ENCODE measurements at places on chromosomes 5 and 9.
A peak's percentile ranks its signal among the peaks of the same experiment; 100 is the strongest.

GRCh38 chr5:88841212-88841611 lies 41.8 kb downstream of the MEF2C start:
- DNase-seq, result no peak

DNA sequence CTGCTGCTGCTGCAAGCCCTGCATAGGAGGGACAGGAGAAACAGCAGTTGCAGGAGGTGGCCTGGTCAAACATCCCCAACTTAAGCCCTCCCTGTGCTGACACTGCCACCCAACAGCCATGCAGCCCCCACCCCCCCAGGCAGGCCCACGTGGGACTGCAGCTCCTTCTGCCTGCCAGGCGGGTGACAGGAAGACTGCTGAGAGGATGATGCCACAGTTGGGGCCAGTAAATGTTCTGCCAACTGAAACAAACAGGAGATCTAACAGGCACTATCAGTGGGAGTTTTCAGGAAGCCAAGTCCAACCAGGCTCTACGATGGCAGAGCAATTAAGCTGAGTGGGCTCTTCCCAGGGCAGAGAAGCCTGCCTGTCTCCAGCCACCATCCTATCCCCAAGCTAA lies 31.1 kb downstream of the DIRAS2 start:
- DNase-seq, result no peak

DNA sequence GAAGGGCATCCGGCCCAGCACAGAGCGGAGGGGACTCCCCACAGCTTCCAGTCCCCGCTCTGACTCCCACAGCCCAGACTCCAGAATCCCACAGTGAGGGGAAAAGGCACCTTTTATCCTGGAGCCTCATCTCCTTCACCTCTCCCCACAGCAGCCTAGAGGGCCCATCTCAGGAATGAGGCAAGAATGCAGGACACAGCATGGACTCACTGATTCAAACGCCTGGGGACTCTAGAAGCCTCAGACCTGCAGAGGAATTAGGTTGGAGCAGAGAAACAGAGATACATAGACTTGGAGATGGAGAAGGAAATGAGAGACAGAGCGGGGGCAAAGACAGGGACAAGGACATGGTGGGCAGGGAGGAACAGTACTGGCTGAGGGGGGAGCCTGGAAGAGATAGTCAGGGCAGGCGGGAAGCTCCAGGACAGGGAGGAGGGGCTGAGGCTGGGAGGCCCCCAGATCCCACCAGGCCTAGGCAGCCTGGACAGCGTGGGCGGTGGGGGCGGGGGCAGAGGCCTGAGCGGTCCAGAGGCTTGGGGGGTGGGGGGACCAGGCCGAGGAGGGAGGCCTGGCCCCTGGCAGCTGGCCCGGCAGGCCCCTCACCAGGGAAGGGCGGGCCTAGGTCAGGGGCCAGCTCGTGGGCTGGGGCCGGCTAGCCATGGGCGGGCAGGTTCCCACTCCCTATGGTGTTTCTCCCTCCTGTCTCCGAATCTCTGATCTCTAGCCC lies 15.8 kb downstream of the CNTFR start:
- DNase-seq, result no peak

GRCh38 chr9:84819491-84819991 lies 150.0 kb downstream of the NTRK2 start:
- DNase-seq, result no peak

GRCh38 chr9:127980060-127980705 lies 606 bp downstream of the EEIG1 start:
- DNase-seq, result peak; percentile 55

DNA sequence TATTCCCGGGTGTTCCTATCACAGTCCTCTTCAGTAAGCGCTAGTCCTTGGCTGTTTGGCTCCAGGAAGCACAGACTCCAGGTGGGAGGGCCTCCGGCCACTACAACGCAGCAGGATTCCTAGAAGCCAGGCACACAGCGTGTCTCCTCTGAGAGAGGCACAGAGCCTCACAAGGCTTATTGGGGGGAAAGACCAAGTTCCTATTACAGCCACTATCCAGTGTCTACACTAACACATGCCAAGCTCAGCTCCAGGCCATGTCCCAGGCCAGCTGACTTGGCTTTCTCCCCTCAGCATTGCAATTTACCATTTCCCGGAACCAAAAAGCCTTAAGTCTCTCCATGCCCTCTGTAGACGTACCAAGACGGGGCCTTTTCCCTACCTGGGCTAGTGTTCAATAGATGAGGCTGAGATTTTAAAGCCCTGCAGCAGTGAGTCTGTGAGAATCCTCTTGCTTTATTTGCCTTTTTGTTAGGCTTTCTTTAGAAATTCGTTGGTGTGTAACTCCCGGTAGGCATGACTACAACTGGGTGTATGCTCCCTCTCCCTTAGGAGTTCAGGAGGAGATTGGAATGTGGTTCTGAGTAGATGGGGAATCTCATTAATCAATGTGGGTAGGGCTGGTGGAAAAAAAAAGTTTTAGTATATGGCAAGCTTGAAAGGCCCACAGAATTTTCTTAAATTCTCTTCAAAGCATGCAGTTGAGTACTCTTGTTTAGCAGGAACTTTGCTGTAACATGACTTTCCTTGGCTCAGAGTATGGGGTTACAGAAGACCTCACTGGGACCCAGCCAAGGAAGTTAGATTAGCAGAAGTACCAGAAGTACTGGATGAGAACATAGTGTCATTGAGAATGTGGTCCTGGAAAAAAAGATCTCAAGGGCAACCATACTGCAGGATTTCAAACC lies 84.3 kb upstream of the SLC1A3 start:
- no peak for DNase-seq

- DNase-seq, result no peak
Measured at GRCh38 chr5:33205727-33206410, 234.9 kb upstream of the TARS1 start.

- no peak for DNase-seq
Measured at GRCh38 chr5:107512029-107512428, 158.7 kb downstream of the EFNA5 start.

GRCh38 chr5:10455277-10455670 lies 13.6 kb downstream of the ROPN1L start:
- no peak for DNase-seq

DNA sequence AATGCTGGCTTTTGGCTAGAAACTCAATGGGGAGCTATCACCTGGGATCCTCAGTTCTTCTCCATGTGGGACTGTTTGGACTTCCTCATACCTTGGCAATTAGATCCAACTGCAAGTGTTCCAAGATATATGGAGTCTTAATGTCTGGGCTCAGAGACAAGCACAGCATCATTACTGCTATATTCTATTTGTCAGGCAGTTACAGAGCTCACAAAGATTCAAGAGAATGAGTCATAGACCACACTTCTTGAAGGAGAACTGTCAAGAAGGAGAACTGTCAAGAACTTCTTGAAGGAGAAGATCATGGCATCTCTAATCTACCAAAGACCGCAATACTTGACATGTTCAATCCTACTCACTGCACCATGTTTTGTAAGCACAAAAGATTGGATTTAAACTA lies 106.8 kb upstream of the NREP start:
- DNase-seq, result no peak

DNA sequence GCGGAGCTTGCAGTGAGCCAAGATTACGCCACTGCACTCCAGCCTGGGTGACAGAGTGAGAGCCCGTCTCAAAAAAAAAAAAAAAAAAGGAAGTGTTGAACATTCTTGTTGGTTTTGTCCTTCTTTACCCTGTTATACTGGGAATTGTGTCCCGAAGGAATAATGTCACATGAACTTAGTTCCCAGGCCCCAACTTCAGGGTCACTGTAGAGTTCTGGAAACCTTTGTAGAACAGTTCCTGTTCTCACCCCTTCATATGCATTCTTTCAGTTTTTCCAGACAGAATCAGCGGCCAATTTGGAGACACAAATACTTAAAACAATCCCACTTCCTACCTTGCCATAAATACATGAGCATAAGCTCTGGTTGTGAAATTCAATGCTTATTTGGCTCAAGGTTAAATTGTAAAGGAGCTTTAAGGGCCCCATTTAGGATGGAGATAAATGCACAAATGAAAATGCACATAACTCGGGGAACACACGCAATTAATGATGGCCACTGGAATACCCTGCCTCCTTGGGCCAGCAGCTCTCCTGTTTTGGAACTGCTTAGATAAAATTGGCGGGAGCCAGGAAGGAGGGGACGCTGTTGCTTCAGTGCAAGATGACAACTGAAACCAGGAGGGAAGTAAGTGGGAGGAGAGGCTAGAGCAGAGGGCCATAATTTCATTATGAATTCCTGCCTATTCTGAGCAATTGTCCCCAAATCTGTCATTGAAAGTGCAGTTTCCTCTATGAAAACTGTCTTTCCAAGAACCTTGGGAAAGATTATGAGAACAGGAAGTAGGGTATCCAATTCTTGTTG lies 153.7 kb downstream of the FGF1 start:
- no peak for DNase-seq

- DNase-seq, result no peak
Measured at GRCh38 chr9:129231759-129232158, 53.7 kb upstream of the IER5L start.

- no peak for DNase-seq
Measured at GRCh38 chr9:7166074-7166473, 408.3 kb downstream of the KDM4C start.

GRCh38 chr5:145345511-145346287 lies 489.4 kb downstream of the PRELID2 start:
- DNase-seq, result no peak

DNA sequence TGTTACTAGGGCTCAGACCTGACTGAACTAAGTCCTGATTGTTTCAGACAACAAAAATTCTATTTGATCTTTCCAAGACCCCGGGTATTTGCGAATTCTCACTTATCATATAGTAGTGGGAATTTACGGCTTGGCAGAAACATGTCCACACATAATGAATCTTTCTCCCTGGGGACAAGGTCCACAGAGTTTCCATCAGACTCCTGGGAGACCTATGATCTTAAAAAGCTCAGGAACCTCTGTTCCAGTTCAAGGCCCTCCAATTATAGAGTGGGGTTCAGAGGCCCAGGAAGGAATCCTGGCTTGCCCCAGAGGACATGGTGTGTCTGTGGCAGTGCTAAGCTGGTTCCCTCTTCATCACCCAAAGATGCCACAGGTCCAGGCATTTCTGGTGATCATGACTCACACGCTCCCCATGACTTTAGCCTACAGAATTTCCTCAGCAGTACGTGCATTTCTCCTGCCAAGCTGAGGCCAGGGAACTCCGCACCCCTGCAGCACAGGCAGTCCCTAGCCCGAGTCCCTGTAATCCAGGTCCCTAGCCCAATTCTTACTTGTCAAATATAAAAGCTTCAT lies 12.6 kb downstream of the RAPGEF1 start:
- no peak for DNase-seq

GRCh38 chr5:138657360-138657759 lies 82.2 kb upstream of the HSPA9 start:
- no peak for DNase-seq

DNA sequence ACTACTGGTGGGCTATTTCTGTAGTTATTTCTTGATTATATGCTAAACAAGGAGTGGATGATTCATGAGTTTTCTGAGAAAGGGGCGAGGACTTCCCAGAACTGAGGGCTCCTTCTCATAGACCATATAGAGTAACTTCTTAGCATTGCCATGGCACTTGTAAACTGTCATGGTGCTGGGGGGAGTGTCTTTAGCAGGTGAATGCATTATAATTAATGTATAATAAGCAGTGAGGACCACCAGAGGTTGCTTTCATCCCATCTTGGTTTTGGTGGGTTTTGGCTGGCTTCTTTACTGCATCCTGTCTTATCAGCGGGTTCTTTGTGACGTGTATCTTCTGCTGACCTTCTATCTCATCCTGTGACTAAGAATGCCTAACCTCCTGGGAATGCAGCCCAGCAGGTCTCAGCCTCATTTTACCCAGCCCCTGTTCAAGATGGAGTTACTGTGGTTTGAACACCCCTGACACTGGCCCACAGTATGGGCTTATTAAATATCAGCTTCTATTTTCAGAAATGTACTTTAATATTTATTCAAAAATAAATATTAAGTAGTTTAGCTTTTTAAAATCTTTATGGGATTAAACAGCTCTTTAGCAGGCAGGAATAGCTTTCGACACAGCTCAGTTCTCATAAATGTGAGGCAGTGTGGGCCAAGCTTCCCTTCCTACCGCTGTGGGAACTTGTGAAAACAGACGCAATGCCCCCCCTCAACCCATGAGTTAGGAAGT lies 44.4 kb downstream of the GALNT12 start:
- DNase-seq, result no peak

- no peak for DNase-seq
Measured at GRCh38 chr5:50401336-50401735, 39.8 kb downstream of the EMB start.

GRCh38 chr5:138179277-138179857 lies 455 bp downstream of the KIF20A start:
- no peak for DNase-seq

DNA sequence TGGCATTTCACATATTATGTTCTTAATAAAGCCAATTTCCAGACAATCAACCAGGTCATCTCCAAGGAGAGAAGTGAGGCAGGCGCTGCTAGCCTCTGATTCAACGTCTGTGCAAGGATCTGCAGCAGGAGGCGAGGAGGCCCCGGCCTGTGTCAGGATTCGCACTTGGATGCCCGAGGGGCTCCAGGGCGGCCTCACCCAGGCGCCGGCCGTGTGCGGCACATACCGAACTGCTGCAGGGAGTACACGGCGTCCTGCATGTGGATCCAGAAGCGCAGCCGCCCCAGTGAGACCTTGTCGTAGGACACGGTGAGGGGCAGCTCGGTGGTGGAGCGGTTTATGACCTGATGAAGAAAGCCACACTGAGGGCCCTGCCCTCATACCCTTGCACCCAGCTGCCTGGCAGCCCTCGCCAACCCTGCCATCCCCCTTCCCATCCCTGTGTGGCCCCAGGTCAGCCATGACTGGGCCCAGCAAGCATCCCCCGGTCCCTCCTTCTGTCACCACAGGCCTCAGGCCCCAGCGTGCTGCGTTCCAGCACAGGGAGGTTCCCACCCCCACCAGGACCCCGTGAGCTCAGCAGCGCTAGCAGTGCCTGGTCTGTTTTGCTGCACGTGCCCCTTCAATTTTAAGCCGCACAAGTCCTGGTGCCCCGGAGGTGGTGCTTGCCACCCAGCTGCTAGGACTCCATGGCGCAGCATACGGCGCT lies 9.9 kb downstream of the CLPTM1L start:
- no peak for DNase-seq

- DNase-seq, result no peak
Measured at GRCh38 chr9:88322906-88323566, 65.2 kb upstream of the SPIN1 start.

GRCh38 chr5:90645024-90645610 lies 86.5 kb downstream of the ADGRV1 start:
- no peak for DNase-seq

GRCh38 chr9:93446073-93446472 lies 5.4 kb upstream of the FAM120A start:
- DNase-seq, result no peak

- DNase-seq, result no peak
Measured at GRCh38 chr9:26415528-26415927, 477.1 kb downstream of the CAAP1 start.

DNA sequence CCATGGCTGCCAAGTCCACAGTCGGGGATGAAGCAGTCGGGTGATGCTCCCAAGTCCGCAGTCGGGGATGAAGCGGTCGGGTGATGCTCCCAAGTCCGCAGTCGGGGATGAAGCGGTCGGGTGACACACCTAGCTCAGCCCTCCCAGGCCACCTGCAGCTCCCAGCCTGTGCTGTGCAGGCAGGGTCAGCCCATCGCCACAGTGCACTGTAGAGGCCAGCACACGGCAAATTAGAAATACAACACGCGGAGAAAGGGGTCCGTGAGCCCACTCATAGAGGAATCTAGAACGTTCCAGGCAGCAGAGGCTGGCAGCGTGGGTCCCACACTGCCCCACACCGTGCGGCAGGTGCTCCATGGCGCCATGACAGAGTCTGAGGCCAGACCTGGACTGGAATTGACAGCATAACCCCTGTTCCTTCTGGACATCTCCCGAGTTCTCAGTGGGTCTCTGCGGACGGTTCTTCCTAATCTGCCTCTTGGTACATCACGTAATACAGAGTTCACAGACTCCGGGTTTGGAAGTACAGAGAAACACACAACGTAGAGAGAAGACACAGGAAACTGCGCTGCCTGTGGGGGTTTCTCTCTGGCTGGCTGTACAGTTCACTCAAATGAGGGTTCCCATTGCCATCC lies 7.7 kb upstream of the EXOC3 start:
- DNase-seq, result no peak
